ENCODE measurements at places on chromosomes 6 and 20.

GRCh38 chr6:95636552-95637431 is 59.5 kb downstream of the MANEA start:
- no peak for DNase-seq

- DNase-seq, result no peak
Measured at GRCh38 chr6:89731924-89732567, 87.5 kb downstream of the MDN1 start.

GRCh38 chr6:167797476-167798265 is 29.0 kb upstream of the AFDN start:
- DNase-seq, result no peak

- DNase-seq, result no peak
Measured at GRCh38 chr20:23669327-23669726, 19.5 kb downstream of the CST4 start.

DNA sequence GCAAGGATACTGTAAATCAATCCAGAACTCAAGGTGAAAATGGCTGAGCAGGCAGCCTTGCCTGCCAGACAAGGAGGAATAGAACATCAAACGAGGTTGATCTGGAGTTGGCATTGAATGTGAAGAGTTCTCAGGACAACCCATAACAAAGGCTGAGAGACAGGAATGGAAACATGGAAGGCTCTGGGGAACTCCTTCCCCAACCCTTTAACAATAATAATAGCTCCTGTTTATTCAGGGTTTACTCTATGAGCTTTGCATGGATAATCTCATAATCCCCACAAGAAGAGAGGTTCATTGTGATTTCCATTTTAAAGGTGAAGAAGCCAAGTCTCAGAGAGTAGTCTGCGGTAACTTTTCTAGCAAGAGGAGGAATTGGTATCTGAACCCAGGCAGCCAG is 151.7 kb downstream of the SOD2 start:
- DNase-seq, result no peak

GRCh38 chr6:130113201-130113710 is 94.9 kb downstream of the L3MBTL3 start:
- no peak for DNase-seq

- DNase-seq, result no peak
Measured at GRCh38 chr20:10646006-10646405, 27.8 kb downstream of the JAG1 start.

DNA sequence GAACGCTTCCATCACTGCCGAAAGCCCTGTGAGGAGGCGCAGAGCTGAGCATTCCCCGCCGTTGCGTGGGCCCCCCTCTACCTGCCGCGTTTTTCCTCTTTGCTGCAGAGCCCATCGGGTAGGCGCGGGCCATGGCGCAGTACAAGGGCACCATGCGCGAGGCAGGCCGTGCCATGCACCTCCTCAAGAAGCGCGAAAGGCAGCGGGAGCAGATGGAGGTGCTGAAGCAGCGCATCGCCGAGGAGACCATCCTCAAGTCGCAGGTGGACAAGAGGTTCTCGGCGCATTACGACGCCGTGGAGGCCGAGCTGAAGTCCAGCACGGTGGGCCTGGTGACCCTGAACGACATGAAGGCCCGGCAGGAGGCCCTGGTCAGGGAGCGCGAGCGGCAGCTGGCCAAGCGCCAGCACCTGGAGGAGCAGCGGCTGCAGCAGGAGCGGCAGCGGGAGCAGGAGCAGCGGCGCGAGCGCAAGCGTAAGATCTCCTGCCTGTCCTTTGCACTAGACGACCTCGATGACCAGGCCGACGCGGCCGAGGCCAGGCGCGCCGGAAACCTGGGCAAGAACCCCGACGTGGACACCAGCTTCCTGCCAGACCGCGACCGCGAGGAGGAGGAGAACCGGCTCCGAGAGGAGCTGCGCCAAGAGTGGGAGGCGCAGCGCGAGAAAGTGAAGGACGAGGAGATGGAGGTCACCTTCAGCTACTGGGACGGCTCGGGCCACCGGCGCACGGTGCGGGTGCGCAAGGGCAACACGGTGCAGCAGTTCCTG is 693 bp downstream of the FAM50B start:
- no peak for DNase-seq

DNA sequence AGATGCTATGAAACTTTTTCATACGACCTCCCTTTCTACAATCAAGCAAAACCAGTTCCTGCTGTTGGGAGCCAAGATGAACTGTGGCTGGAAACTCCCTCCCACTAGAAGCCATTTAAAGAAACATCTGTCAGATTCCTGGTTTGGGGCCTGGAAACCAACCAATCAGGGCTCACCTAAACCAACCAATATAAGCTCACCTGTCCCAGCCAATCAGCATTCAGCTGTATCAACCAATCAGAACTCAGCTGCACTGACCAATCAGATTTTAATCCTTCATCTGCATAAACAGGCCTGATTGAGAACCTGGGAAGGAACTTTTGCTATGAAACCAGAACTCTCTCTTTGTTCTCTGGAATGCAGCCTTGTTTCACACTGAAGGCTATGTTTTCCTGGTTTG is 42.4 kb downstream of the SNX14 start:
- no peak for DNase-seq

GRCh38 chr6:129623008-129623732 is 86.8 kb downstream of the ARHGAP18 start:
- no peak for DNase-seq

GRCh38 chr6:113338644-113339043 is 518.5 kb upstream of the MARCKS start:
- no peak for DNase-seq

DNA sequence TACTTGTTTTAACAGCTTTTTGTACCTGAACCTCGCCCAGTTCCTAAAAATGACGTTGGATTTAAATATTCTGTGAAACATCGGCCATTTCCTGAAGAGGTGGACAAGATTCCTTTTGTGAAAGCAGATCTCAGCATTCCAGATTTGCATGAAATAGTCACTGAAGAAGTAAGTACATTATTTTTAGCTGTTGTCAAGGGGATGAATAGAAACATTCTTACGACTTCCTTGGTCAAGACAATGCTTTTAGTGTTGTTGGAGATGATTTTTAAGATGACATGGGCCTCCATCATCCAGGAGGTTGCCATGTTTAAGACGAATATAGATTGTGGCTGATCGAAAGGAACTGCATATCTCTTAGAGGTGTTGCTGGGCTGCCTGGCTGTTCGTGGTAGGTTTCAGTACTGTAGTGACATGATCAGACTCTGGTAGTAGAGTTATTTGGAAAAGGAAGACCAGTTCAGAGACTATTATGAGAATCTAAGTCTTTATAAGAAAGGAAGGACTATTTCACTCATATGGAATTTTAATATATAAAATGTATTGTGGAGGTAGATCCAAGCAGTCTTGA is 29.9 kb upstream of the ADIG start:
- no peak for DNase-seq

DNA sequence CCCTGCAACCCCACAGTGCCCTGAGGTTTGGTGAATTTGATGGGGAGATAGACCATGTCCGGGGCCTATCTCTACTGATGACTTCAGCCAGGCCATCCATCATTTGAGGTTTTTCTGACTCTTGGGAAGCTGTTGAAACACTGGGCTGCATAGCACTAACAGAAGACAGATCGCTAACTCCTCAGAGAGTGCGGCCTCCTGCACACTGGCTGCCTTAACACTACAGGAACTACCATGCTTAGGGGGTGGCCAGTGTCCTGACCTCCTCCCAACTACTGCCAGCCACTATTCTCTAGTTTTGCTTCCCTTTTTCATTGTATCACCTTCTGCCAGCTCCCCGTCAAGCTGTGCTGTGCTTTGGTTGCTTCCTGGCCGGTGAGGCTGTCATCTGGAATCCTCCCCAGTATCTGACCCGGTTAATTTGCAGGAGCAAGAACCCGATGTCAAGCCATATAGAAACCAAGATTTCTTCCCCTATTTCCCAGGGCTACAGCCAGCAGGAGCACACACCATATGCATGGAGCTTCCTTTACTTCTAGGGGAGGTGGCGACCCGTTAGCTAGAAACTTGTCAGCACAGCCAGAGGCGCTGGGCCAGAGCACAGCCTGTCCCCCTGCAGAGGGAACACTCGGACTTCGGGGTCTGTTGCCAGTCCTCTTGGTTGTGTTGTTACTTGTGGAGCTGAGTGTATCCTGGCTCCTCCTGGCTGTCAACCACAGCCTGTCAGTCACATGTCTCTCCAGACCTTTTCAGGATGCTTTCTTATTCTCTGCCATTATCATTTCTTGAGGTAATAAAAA is 57.3 kb upstream of the TRAF3IP2 start:
- no peak for DNase-seq

GRCh38 chr20:5096463-5096862 is 23.3 kb downstream of the PCNA start:
- no peak for DNase-seq

GRCh38 chr6:20770773-20771172 is 236.5 kb downstream of the CDKAL1 start:
- DNase-seq, result no peak

GRCh38 chr6:134049586-134049985 is 2.8 kb downstream of the SLC2A12 start:
- DNase-seq, result no peak

- no peak for DNase-seq
Measured at GRCh38 chr6:122461885-122462284, 9.7 kb downstream of the SERINC1 start.

- DNase-seq, result no peak
Measured at GRCh38 chr20:46774236-46774635, 64.8 kb downstream of the SLC2A10 start.

DNA sequence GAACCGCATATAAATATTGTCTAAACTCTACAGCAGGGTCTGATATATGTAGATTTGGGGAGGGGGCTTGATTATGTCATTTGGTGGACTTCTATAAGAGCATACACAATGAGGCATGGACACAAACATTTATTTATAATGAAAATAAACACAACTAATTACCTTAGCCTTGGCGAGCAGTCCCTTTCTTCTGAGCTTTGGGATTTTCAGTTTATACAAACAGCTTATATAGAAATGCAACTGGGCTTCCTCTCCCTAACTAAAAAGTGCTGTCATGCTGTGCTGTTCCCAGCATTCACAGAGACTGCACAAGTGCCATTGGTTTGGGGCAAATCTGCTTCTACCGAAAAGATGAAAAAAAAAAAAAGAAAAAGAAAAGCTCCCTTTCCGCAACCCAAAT is 69.9 kb downstream of the AKAP12 start:
- DNase-seq, result no peak

- DNase-seq, result no peak
Measured at GRCh38 chr6:95017922-95018321, 559.4 kb upstream of the MANEA start.

- peak; percentile 18 for DNase-seq
Measured at GRCh38 chr6:40719671-40720374, 132.7 kb upstream of the LRFN2 start.

DNA sequence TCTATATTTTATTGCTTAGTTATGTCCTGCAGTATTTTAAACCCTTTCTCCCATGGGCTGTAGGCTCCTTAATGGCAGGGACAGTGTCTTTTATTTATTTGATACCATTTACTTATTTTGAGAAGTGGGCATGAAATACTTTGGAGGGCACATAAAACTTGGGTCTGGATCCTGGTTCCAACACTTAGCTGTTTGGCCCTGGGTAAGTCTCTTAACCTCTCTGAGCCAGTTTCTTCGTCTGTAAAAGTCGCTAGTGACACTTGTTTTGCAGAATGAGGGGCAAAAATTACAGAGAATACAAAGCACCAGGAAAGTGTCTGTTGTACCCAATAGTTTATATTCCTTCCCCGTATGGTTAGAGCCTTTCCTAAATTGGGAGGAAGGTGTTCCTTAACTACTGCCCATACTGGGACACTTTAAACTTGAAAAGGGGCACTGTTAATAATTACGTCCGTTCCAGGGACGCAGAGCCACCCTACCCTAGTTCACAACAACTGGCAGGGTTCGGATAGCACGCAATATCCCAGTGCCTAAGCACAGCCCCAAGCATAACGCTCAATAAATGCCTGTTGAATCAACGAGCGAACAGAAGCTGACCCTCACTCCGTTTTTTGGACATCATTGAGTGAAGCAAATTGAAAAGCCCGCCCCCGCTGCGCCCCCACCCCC is 6.0 kb upstream of the ARMC12 start:
- DNase-seq, result no peak

DNA sequence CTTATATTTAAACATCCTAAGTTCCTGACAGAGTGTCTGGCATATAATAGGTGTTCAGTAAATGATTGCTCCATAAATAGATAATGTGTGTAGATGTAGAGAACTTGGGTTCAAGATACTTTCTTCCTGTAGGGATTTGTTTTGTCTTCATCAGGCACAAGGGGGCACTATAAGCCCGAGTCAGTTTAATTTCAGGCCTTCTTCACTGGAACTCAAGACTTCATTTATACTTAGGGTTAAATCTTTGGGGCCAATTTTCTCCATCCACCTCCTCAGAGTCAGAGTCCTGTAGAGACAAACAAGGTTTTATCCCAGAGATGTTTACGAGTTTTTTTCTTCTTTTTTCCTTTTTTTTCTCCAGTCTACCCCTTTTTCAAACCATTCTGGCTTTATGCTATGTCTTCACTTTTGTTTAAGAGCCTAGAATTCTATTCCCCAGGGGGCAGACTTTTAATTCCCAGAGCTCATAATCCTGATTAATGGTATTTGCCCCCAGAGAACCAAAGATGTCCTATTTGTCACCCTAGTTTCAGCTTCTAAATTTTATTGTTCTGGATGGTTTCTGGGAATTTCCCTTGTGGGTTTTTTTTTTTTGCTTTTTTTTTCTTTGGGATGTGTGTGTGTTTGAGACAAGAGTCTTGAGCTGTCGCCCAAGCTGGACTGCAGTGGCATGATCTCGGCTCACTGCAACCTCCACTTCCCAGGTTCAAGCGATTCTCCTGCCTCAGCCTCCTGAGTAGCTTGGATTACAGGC is 88.4 kb downstream of the HFE start:
- peak; percentile 56 for DNase-seq

DNA sequence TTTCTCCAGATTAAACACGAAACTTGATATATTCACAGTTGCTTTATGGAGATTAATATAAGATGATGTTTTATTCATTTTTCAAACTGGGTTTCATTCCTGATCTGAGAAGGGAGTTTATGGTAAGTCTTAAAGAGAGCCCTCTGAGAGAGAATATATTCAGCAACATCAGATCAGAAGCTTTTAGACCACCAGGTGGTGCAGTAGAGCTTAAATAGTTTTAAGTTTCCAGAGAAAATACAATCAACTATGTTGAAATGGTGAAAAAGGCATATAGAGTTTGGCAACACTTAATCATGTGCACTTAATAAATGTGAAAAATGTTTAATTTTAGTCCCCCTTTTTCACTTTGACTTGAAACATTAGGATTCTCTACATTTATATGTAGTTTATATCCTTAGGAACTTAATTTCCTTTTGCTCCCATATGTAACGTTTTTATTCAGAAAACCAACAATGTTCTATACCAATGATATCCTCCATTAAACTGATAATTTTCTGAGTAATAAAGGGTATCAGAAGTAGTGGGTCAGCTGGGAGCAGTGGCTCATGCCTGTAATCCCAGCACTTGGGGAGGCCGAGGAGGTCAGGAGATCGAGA is 86.4 kb upstream of the CLDN20 start:
- DNase-seq, result peak; percentile 5

- no peak for DNase-seq
Measured at GRCh38 chr6:165799391-165800153, 136.5 kb upstream of the PDE10A start.

- no peak for DNase-seq
Measured at GRCh38 chr6:154222716-154223115, 133.9 kb downstream of the IPCEF1 start.

GRCh38 chr6:81668615-81669047 is 83.8 kb downstream of the TENT5A start:
- DNase-seq, result no peak

- peak; percentile 6 for DNase-seq
Measured at GRCh38 chr6:87378947-87379346, 28.8 kb upstream of the CFAP206 start.

GRCh38 chr6:157708933-157709332 is 114.1 kb upstream of the SNX9 start:
- no peak for DNase-seq

GRCh38 chr6:81996414-81996813 is 243.9 kb upstream of the TENT5A start:
- DNase-seq, result no peak
